ENCODE measurements at places on chromosomes 3 and 15. TPM values are rescaled to one million over a fixed set of nuclear protein-coding genes. Genes with fewer than 3 reads are reported as not detected.

- H3K4me3 ChIP-seq = no peak overlapping the region
- no peak overlapping the region for H3K27ac ChIP-seq
- H3K4me1 ChIP-seq = no peaks in the 10 kb centered on the region
- no peaks in the 10 kb centered on the region for H3K36me3 ChIP-seq
Observed at GRCh38 chr15:78637776-78638435, 3.1 kb downstream of the CHRNB4 start.

- H3K4me3 ChIP-seq = no peak overlapping the region
- H3K36me3 ChIP-seq = no peaks in the 10 kb centered on the region
- peaks cover 35% of the 10 kb centered on the region for H3K4me1 ChIP-seq
Observed at GRCh38 chr15:101498717-101499480, 9.4 kb upstream of the PCSK6 start.

GRCh38 chr3:175304404-175304803 lies 445.3 kb downstream of the NAALADL2 start:
- H3K27ac ChIP-seq = no peak overlapping the region
- no peaks in the 10 kb centered on the region for H3K27me3 ChIP-seq
- H3K36me3 ChIP-seq = no peaks in the 10 kb centered on the region
- DNase-seq = peak; percentile 12
- no peak overlapping the region for H3K4me3 ChIP-seq
- H3K4me1 ChIP-seq = no peaks in the 10 kb centered on the region

Gene GOLGA8T
- total RNA-seq = not detected

Gene PPP1R14D
- not detected for total RNA-seq

All from gastrocnemius medialis (tissue), 4 donors.